ENCODE measurements at places on chromosomes 3 and 15.
A peak's percentile ranks its signal among the peaks of the same experiment; 100 is the strongest.

GRCh38 chr15:60713119-60714084 is 234.5 kb upstream of the ICE2 start:
- H3K4me3 ChIP-seq, result no peak overlapping the region
- H3K36me3 ChIP-seq, result no peaks in the 10 kb centered on the region
- H3K27ac ChIP-seq, result no peak overlapping the region

GRCh38 chr15:98083203-98083910 is 122.9 kb downstream of the ARRDC4 start:
- no peaks in the 10 kb centered on the region for H3K36me3 ChIP-seq
- no peak overlapping the region for H3K27ac ChIP-seq
- H3K4me3 ChIP-seq, result no peak overlapping the region
- no peak for DNase-seq

DNA sequence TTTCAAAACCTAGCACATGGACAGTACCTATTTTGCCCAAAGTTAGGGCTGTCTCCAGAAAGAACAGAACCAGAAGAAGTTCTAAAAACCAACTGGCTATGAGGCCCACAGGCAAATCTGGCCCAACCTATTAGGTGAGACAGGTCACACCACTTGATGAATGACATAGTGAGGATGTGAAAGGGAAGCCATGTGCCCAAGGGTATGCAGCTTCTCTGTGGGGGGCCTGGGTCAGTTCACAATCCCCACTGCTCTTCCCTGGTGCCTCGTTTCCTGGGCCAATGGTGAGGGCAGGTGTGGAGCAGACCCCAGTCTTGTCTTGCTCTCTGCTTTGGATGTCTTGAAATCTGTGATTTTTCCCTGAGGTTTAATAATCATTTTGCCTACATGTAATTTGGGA is 8.9 kb downstream of the INSYN1 start:
- no peaks in the 10 kb centered on the region for H3K36me3 ChIP-seq
- H3K27ac ChIP-seq, result no peak overlapping the region
- no peaks in the 10 kb centered on the region for H3K27me3 ChIP-seq
- H3K4me1 ChIP-seq, result no peaks in the 10 kb centered on the region
- H3K4me3 ChIP-seq, result no peak overlapping the region

GRCh38 chr15:51403072-51403878 is 61.8 kb downstream of the GLDN start:
- H3K27me3 ChIP-seq, result no peaks in the 10 kb centered on the region
- DNase-seq, result no peak
- H3K36me3 ChIP-seq, result no peaks in the 10 kb centered on the region

DNA sequence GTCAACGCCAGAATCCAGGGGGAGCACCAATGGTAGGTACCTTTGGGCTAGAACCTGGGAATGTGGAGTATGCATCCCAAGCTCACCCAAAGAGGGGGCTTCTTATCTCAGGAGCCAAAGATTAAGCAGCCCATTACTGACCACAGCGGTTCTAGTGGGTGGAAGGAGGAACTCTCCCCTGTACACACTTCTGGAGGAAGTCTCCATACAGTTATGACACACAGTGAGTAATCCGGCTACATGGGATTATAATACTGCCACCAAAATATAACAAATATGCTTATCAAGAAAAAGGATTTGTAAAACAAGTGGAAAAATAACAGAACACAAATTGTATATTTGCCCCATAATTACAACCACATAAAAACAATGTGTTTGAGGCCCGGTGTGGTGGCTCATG is 8.4 kb downstream of the MYO1E start:
- no peaks in the 10 kb centered on the region for H3K4me1 ChIP-seq
- H3K27me3 ChIP-seq, result peaks cover 4% of the 10 kb centered on the region
- no peak overlapping the region for H3K4me3 ChIP-seq
- no peaks in the 10 kb centered on the region for H3K36me3 ChIP-seq
- no peak overlapping the region for H3K27ac ChIP-seq

DNA sequence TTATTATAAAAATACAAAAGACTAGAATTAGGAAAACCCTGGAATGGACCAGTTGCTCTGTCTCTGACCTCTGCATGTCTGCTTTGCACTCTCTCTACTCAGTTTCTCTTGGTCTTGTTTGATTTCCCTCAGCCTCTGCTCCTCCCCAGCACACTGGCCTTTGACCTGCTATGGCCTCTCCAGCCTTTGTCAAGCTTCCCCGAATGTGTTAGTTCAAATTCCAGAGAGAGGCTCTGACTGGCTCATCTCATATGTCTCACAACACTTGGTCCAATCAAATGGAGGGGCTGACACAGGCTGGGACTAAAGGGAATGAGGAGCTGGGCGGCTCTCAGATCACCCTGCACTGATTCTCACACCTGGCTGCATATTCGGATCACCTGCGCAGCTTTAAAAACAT is 52.4 kb upstream of the CMTM8 start:
- no peaks in the 10 kb centered on the region for H3K4me1 ChIP-seq
- no peak for DNase-seq
- no peaks in the 10 kb centered on the region for H3K27me3 ChIP-seq
- no peaks in the 10 kb centered on the region for H3K36me3 ChIP-seq
- H3K4me3 ChIP-seq, result no peak overlapping the region

DNA sequence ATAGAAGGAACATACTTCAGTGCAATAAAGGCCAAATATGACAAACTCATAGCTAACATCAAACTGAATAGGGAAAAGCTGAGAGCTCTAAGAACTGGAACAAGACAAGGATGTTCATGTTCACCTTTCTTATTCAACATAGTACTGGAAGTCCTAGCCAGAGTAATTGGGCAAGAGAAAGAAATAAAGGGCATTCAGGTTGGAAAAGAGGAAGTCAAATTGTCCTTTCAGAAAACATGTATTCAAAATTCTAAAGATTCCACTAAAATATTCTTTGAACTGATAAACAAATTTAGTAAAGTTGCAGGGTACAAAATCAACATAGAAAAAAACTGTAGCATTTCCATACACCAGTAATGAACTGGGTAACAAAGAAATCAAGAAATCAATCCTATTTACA is 12.2 kb upstream of the ZNF197 start:
- H3K27ac ChIP-seq, result no peak overlapping the region
- DNase-seq, result no peak
- no peak overlapping the region for H3K4me3 ChIP-seq
- H3K4me1 ChIP-seq, result no peaks in the 10 kb centered on the region
- H3K36me3 ChIP-seq, result no peaks in the 10 kb centered on the region

- no peaks in the 10 kb centered on the region for H3K4me1 ChIP-seq
- H3K27ac ChIP-seq, result no peak overlapping the region
- no peak for DNase-seq
- no peaks in the 10 kb centered on the region for H3K36me3 ChIP-seq
- no peaks in the 10 kb centered on the region for H3K27me3 ChIP-seq
These were observed 175.9 kb downstream of the RPLP1 start for GRCh38 chr15:69628256-69629093.

DNA sequence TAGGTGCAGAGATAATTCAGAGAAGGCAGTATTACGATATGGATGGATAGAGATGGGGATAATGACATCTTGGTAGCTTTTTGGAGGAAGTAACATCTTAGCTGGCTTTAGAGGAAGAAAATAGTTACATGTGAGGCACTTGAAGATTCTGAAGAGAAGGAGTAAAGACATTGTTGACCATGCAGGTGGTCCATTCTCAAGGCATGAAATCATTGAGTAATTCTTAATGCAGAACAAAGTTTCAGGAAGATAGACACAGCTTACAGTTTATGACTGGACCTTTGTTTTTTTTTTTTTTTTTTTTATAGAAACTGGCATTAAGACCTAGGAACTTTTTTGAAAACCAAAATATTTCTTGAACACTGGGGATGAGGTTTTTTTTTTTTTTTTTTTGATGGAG is 28.2 kb downstream of the MBNL1 start:
- no peak for DNase-seq
- H3K27me3 ChIP-seq, result no peaks in the 10 kb centered on the region
- H3K4me3 ChIP-seq, result no peak overlapping the region
- H3K27ac ChIP-seq, result no peak overlapping the region
- H3K4me1 ChIP-seq, result peaks cover 88% of the 10 kb centered on the region
- peaks cover 18% of the 10 kb centered on the region for H3K36me3 ChIP-seq

GRCh38 chr15:43225201-43225949 is 4.6 kb upstream of the EPB42 start:
- DNase-seq, result peak; percentile 58
- H3K4me3 ChIP-seq, result no peak overlapping the region
- no peaks in the 10 kb centered on the region for H3K4me1 ChIP-seq
- H3K27ac ChIP-seq, result no peak overlapping the region
- no peaks in the 10 kb centered on the region for H3K27me3 ChIP-seq
- H3K36me3 ChIP-seq, result no peaks in the 10 kb centered on the region

DNA sequence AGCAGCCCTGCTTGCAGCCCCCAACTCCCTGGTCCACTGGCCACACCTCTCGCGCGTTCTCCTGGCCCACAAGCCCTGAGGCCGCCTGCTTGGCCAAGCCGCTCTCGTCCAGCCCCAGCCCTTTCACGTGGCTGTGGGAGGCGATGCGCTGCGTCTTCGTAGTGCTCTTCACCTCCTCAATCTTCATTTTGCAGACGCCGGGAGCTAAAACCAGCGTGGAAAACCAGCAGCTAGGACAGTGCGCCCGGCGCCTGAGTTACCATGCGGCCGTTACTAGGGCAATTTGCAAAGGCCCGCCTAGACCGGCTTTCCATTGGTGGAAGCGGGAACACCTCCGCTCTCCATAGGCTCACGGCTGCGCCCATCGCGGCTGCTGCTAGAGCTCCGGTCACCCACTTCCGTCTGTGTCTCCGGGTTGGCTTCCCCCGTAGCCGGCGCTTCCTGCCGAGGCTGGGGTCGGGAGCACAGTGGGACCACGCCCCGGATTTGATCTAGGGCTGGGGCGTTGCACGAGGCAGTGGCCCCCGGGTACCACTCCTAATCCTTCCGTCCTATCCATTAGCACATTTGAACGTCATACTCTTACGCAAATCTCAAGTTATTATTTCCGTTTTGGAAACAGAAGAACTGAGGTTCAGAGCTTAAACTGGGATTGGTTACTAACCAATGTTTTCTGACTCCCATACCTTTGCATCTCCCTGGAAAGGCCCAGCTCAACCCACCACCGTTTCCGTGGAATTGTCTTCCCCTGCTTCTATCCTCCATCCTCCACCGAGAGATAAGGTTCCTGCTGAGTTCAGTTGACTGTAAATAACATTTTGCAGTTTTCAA is at the start of gene RUVBL1:
RUVBL1 (minus strand) TSS at position 275 of the 831 bp plus-strand sequence; CDS start at position 187, 88 bp downstream.
- peaks cover 19% of the 10 kb centered on the region for H3K4me1 ChIP-seq
- peak; percentile 97 for DNase-seq
- peaks cover 3% of the 10 kb centered on the region for H3K36me3 ChIP-seq
- peak within 1 kb of the TSS; percentile 86 for H3K4me3 ChIP-seq
- H3K27ac ChIP-seq, result peak within 1 kb of the TSS; percentile 75
- no peaks in the 10 kb centered on the region for H3K27me3 ChIP-seq

GRCh38 chr3:34005886-34006285 is 207.5 kb downstream of the PDCD6IP start:
- H3K36me3 ChIP-seq, result no peaks in the 10 kb centered on the region
- H3K4me3 ChIP-seq, result no peak overlapping the region
- DNase-seq, result no peak
- H3K4me1 ChIP-seq, result no peaks in the 10 kb centered on the region
- H3K27me3 ChIP-seq, result no peaks in the 10 kb centered on the region

DNA sequence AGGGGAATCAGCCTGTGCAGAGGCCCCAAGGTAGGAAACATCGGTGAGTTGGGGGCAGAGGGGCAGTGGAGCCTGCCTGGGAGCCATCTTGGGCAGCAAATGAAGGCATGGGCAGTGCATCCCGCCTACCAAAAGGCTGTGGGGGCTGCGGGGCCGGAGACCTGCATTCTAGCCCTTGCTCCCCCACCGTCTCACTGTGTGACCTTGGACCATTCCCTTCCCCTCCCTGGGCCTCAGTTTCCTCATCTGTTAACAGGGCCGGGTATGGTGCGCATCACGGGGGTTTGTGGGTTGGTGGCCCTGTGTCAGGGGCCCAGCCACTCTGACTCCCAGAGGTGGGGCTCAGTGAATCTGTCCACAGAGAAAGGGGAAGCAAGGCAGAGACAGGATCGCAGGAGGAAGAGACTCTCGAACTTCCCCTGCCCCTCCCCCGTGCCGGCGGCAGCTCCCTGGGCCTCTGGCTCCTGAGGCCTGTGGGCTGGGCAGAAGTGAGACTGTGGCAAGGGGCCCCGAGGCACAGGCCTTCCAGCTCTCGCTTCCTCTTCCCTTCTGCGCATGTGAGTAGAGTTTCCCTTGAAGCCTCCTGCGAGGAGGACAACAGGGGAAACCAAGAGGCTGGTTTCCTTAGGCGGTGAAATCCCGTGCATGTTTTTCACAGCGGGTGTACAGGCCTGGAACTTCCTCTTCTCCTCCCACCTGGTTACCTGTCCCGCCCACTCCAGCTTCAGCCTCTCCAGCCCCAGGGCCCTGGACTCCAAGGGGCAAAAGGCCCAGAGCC is 42.9 kb downstream of the IDH2 start:
- H3K27me3 ChIP-seq, result no peaks in the 10 kb centered on the region
- peaks cover 38% of the 10 kb centered on the region for H3K4me1 ChIP-seq
- peak; percentile 52 for DNase-seq

DNA sequence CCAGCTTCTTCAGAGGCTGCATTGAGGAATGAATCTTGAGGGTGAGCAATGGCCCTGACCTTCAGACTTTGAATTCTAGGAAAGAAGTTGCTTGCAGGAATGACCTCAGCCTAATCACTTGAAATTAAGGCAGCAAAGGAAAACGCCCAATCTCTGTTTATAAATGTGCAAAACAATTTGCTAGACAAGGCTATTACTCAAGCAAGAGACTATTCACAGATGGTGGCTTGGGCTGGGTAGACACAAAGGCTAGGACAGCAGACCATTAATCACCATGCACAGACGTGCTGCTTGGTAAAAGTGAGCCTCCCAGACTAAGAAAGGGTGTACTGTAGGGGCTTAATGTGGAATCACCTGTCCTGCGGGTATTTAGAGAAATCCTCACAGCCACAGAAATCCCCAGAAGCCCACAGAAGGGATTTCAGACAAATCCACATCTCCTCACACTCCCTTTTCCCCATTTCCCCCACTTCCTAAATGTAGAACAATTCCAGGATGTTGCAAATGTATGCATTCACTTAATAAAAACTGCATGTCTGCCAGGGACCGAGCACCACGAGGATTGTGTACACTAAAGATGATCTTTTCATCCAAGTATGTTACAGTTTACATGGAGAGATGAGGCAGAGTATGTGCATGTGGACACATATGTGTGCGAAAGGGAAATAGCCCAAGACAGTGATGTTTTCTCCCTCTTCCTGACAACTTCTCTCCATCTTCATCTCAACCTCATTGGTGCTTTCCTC is 259.5 kb downstream of the THSD4 start:
- H3K36me3 ChIP-seq, result no peaks in the 10 kb centered on the region
- peaks cover 22% of the 10 kb centered on the region for H3K4me1 ChIP-seq
- no peak overlapping the region for H3K27ac ChIP-seq
- DNase-seq, result no peak
- no peaks in the 10 kb centered on the region for H3K27me3 ChIP-seq
